Activated CD8-positive, alpha-beta T cell treated with anti-CD3 and anti-CD28 coated beads for 36 hours (primary cell): ENCODE measurements at places on chromosomes 1 and 21.

DNA sequence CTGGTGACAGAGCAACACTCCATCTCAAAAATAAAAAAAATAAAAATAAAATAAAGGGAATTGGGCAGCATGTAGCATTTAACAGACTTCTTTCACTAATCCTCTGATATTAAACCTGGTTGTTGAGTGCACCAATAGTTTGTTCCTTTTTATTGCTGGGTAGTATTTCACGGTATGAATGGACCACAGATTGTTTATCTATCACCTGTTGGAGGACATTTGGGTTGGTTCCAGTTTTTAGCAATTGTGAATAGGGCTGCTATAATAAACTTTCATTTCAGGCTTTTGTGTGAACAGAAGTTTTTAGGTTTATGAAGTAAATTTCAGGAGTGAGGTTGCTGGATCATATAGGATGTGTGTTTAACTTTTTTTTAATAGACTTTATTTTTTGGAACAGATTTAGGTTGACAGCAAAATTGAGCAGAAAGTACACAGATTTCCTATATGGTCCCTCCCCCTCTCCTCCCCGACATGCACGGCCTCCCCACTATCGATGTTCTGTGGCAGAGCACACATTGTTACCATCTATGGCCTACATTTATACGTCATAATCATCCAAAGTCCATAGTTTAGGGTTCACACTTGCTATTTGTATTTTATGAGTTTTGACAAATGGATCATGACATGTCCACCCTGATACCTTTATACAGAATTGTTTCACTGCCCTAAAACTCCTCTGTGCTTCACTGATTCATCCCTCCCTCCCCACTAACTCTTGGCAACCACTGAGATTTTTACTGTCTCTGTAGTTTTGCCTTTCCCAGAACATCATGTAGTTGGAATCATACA is 66.1 kb upstream of the TMPRSS2 start:
- peaks cover 1% of the 10 kb centered on the region for H3K36me3 ChIP-seq
- H3K4me3 ChIP-seq = no peak overlapping the region
- no peak overlapping the region for H3K27ac ChIP-seq

- no peak overlapping the region for H3K27ac ChIP-seq
- H3K4me3 ChIP-seq = no peak overlapping the region
- no peaks in the 10 kb centered on the region for H3K27me3 ChIP-seq
Measured at GRCh38 chr1:98077691-98078090, 156.9 kb upstream of the DPYD start.

DNA sequence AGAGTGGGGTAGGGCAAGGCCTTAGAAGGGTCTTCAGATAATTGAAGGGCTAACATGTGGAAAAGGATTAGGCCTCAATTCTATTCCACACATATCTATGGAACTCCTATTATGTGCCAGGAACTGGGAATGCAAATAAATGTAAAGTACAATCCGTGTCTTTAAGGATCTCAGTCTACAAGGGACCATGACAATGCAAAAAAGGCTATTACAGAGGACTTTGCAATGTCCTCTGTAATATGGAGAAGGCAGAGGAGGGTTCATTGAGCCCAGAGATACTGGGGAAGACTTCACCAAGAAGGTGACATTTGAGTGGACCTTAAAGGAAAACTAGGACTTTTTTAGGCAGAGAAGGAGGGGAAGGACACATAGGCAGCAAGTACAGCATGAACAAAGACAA is 4.5 kb upstream of the SCMH1 start:
- H3K27ac ChIP-seq = no peak overlapping the region
- H3K27me3 ChIP-seq = peaks cover 2% of the 10 kb centered on the region
- H3K4me3 ChIP-seq = no peak overlapping the region
- peaks cover 5% of the 10 kb centered on the region for H3K4me1 ChIP-seq

- H3K27ac ChIP-seq = peak within 1 kb of the TSS; percentile 95
- peaks cover 73% of the 10 kb centered on the region for H3K36me3 ChIP-seq
- peak within 1 kb of the TSS; percentile 99 for H3K4me3 ChIP-seq
- H3K27me3 ChIP-seq = no peaks in the 10 kb centered on the region
- H3K4me1 ChIP-seq = peaks cover 51% of the 10 kb centered on the region
Measured at GRCh38 chr21:44801468-44802395, at the start of gene UBE2G2. TSS of gene UBE2G2 (minus strand) at chr21:44801820. CDS start at chr21:44801748, 72 bp downstream.

GRCh38 chr1:71350805-71351204 is 270.0 kb upstream of the ZRANB2 start:
- no peaks in the 10 kb centered on the region for H3K27me3 ChIP-seq
- H3K36me3 ChIP-seq = no peaks in the 10 kb centered on the region
- H3K27ac ChIP-seq = no peak overlapping the region
- DNase-seq = no peak
- H3K4me3 ChIP-seq = no peak overlapping the region

GRCh38 chr21:42433946-42434551 is 30.3 kb downstream of the UBASH3A start:
- peaks cover 94% of the 10 kb centered on the region for H3K36me3 ChIP-seq
- no peak overlapping the region for H3K4me3 ChIP-seq
- H3K4me1 ChIP-seq = peaks cover 58% of the 10 kb centered on the region
